ENCODE measurements at places on chromosomes 6 and 20. TPM values are rescaled to one million over a fixed set of nuclear protein-coding genes. Genes with fewer than 3 reads are reported as not detected.

The HSPA1L gene
- 1.0 TPM for polyA plus RNA-seq

The OLIG3 gene
- polyA plus RNA-seq = not detected

The RIPOR3 gene
- polyA plus RNA-seq = 13.4 TPM

The EFHC1 gene
- 40.3 TPM for polyA plus RNA-seq

The MCHR2 gene
- not detected for polyA plus RNA-seq

The GABRR1 gene
- polyA plus RNA-seq = not detected

The TBXT gene
- 0.04 TPM for polyA plus RNA-seq

The BMP7 gene
- 0.36 TPM for polyA plus RNA-seq

The SIRPB1 gene
- polyA plus RNA-seq = 18.8 TPM

The GSTA3 gene
- not detected for polyA plus RNA-seq

The CRIP3 gene
- polyA plus RNA-seq = 35.8 TPM

The MBOAT1 gene
- 1.1 TPM for polyA plus RNA-seq

The ELMO2 gene
- polyA plus RNA-seq = 27.3 TPM

The TRIM40 gene
- polyA plus RNA-seq = not detected

The BPIFA1 gene
- not detected for polyA plus RNA-seq

The GLP1R gene
- not detected for polyA plus RNA-seq

The FKBP1C gene
- polyA plus RNA-seq = 0.77 TPM

The SAPCD1 gene
- 7.5 TPM for polyA plus RNA-seq

The PPP1R16B gene
- 16.0 TPM for polyA plus RNA-seq

The KCNQ2 gene
- 0.13 TPM for polyA plus RNA-seq

All from spleen (tissue), 13 donors.